ENCODE measurements at places on chromosomes 12 and 14.
A peak's percentile ranks its signal among the peaks of the same experiment; 100 is the strongest.

GRCh38 chr14:75022655-75023054 lies 19.9 kb downstream of the EIF2B2 start:
- DNase-seq = no peak

- DNase-seq = no peak
These were observed 55.3 kb downstream of the ISCA2 start for GRCh38 chr14:74548881-74549280.

DNA sequence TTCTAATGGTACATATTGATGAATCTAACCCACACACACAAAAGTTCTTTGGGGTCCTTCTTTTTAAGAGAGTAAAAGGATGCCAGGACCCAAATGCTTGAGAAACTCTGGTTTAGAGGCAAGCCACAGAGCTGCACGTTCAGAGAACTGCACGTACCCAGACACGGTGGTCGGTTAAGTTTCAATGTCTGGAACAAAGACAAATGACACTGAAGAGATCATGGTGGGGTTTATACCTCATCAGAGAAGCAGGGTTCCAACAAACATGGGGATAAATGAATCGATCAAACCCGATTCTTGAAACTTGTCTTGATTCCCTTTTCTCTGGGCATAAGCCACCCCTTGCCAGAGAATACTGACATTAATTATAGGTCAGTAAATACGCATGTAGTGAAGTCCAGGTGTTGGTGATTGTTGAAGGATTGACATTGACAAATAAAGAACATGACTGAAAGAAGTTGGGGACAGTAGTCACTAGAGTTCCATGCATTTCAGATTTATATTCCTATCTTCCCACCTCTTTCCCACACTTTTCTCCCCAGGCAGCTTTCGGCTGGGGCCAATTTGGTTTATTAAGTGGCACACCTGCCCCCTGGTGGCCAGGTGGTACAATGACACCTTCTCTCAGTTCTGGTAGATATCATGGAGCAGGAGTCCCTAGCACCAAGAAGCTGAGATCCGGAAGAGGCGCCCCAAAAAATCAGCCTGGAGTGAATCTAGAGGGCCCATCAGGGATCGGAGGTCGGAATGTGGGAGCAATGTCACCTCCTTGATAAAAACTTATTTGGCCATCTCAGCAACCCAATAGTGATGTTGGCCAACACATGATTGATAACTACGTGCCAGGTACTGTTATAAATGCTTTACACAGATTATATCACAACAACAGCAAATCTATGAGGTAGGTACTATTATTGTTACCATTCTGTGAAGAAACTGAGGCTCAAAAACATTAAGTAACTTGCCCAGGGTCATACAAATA lies 17.8 kb upstream of the HDAC7 start:
- DNase-seq = peak; percentile 54

- DNase-seq = no peak
These were observed 1.3 kb upstream of the DTX3 start for GRCh38 chr12:57603324-57603723.

DNA sequence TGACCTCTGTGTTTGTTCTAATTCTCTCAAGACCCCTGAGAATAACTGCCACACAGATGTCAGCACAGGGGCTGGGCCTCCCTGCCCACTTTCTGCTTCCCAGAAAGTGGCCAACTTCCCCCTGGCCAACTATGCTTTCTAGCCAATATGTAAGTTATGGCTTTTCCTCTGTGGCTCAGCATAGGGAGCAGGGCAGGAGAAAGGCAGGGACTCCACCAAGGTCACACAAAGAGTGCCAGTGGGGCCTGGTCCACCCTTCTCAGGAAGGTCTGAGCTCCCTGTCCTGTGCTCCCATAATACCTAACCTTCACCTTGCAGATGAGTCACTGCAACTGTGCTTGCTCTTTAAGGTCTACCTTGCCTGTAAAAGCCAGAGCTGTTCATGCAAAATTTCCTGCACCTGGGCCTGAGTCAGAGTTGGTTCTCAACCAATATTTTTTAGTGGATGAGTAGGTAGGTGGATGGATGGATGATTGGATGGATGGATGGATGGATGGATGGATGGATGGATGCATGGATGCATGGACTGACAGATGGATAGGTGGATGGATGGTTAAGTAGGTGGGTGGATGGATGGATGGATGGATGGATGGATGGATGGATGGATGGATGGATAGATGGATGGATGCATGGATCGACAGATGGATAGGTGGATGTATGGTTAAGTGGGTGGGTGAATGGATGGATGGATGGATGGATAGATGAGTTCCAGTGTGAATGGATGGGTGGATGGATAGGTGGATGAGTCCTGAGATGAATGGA lies 64.2 kb downstream of the DIO3 start:
- no peak for DNase-seq

DNA sequence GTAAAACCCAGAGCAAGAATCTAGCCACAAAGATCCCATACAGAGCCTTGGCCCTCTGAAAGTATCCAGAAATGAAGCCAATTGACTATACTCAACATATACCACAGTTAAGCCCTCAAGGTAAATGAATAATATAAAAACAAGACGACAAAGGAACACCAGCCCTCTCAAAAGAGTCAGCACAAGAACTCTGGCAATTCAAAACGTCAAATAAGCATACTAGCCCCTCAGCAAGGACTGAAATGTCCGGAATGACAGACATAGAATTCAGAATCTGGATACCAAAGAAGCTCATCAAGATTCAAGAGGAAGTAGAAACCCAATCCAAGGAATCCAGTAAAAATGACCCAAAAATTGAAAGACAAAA lies 49.9 kb downstream of the GTF2A1 start:
- DNase-seq = no peak

- DNase-seq = no peak
These were observed 112.8 kb downstream of the LLPH start for GRCh38 chr12:66017736-66018135.

- DNase-seq = no peak
These were observed 51.9 kb downstream of the ZFYVE26 start for GRCh38 chr14:67764496-67764895.

GRCh38 chr14:88252498-88252897 lies 70.6 kb downstream of the KCNK10 start:
- DNase-seq = no peak

GRCh38 chr12:6703631-6704030 lies 3.0 kb upstream of the PIANP start:
- no peak for DNase-seq

DNA sequence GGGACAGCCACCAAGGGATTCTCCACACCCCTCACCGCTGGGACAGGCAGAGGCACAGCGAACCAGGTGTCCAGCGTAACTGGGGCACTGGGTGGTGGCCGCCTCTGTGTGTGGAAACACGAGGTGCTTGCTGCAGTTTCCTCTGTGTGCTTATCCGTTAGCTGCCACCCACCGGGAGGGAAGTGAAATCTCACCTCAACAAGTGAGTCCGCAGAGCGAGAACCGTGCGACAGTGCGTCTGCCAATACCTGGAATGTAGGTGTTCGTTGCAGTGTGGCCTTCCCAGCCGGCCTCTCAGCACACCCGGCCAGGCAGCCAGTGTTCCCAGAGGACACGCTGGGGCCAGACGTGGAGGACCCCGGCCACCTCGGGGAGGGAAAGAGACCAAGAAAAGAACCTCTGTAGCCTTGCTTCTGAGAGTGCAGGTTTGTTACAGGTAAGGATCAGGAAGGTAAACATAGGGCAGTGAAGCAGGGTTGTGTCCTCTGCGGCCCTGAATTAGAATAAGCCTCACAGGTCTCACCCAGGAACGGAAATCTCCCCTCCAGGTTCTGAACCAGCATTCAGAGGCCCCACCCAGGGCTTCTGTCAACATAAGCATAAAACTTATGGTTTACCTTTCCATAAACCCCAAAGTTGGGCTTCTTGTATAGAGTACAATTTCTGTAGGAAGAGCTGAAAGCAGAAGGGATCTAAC lies 1.5 kb downstream of the BCL2L14 start:
- DNase-seq = no peak

- DNase-seq = no peak
These were observed 28.5 kb upstream of the ANKRD9 start for GRCh38 chr14:102537981-102538601.

DNA sequence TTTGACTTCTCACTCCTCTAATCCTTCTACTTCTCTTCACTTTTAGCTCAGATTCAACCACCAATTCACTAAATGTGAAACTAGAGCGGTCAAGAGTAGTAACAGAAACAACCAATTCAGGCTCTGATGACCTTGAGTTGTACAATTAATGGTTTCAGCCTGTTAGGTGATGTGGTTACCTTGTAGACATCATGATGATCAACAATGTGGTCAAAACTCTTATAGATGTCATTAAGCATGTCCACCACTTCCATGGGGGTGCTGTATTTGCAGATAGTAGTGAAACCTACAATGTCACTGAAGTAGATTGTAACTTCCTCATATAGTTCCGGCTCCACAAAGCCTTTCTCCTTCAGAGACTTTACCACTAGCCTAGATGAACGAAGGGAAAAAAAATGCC lies 54.1 kb upstream of the PLBD1 start:
- DNase-seq = no peak

GRCh38 chr12:31322801-31323207 lies 3.1 kb downstream of the SINHCAF start:
- DNase-seq = no peak

DNA sequence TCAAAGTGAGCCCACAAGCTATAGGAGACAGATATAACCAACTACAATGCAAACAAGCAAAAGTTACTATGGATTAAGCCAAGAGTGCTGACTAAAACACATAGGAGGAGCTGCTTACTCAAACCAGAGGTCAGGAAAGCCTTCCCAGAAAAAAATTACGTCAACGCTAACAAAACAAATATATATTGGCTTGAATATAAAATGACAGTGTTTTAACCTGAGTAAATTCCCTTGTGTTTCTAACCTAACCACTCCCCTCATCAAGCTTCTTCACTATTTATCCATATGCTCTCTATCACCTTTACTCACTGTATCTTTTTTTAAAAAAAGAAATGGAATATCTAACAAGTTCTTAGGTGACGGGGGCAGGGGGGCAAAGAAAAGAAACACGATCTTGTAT lies 115.9 kb downstream of the MED13L start:
- DNase-seq = no peak

DNA sequence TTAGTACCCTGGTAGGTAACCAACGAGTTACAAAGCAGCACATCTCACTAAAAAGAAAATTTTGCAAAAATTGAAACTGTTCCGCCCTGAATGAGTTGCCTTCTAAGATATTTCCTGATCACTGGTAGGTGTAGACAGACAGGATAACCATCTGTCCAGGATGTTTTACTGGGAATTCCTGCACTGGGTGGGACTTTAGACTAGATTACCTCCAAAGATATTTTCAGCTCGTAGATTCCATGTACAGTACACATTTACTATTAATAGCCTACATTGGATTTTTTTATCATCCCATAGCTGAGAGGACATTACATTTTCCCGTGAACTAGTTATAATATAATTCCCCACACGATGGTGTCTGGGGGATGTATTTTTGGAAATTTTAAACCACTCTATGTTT lies 139.6 kb downstream of the DYRK2 start:
- no peak for DNase-seq

GRCh38 chr14:56860441-56860840 lies 50.2 kb upstream of the OTX2 start:
- no peak for DNase-seq

DNA sequence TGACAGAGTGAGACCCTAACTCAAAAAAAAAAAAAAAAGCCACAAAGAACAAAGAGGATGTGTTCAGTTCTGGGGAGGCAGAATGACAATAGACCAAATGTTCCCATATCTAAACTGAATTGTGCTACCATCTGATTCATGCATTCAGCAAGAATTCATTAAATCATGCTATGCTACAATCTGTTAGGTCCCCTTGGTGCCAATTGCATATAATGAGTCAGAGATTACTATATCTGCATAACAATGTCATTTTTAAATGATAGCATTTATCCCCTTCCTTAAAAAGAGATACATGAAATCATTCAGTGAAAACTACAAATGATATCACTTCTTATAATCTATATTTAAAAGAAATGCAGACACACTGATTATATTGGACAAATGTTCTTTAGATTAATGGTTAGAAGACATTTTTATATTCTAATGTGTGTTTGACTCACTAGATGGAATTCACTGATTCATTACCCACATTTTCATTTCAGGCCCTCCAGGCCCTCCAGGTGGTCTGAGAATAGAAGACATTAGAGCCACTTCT lies 207.6 kb upstream of the PDZRN4 start:
- DNase-seq = no peak

- DNase-seq = peak; percentile 55
These were observed 63.3 kb upstream of the HSPB8 start for GRCh38 chr12:119115296-119115905.

GRCh38 chr12:67514502-67514901 lies 134.0 kb upstream of the DYRK2 start:
- no peak for DNase-seq

GRCh38 chr12:15530361-15530760 lies 208.1 kb downstream of the PTPRO start:
- DNase-seq = no peak

DNA sequence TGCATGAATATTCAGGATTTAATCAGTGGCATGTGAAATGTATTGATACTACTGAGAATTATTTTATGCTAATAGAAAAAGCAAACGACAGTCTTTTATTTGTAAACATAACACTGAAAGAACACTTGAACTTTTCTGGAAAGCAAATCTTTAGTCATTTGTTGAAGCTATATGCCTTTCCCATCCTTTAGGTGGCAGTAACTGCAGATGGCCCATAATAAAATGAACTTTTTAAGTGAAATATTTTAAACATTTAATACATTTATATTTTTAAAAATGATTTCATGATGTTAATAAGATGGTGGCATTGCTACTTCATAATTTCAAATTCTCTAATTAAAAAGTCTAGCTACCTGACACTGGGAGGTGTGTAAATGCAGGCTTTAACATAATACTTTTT lies 13.9 kb upstream of the KRR1 start:
- no peak for DNase-seq

DNA sequence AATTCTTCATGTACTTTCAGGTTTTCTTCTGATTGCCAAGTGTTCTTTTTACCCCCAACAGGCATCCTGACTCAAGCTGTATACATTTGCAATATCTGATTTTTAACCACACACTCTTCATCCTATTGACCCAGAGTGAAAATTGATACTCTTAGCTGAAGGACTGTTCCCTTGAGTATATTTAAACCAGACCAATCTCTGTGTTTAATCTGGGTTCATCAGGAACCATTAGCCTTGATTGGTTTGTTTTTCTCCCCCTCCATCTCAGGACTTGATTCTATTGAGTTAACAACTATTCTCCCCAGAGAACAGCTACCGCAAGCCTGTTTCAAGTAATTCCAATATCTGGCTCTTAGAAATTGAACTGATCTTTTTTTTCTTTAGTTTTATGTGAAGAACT lies 222.3 kb upstream of the NOVA1 start:
- no peak for DNase-seq

DNA sequence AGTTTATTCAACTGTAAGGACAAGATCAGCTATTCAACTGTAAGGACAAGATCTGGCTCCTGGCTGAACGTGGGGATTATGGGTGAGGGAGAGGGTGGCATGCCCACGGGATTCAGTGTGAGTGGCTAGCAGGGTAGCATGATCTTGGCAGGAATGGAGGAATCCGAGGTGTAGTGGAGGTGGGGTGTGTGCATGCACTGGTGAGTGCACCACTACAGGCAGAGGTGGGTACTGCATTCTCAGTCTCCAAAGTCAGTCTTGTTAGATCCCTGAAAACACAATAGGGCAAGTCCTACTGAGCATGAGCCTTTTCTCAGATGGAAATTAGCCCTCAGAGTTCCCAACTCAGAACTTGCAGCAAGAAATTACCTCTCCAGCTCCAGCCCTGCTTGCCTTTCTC lies 32.2 kb upstream of the DCD start:
- no peak for DNase-seq

Measured in NCI-H774 (cell line).